ENCODE measurements at places on chromosomes 16 and 17. TPM values are rescaled to one million over a fixed set of nuclear protein-coding genes. Genes with fewer than 3 reads are reported as not detected.
A peak's percentile ranks its signal among the peaks of the same experiment; 100 is the strongest.

DNA sequence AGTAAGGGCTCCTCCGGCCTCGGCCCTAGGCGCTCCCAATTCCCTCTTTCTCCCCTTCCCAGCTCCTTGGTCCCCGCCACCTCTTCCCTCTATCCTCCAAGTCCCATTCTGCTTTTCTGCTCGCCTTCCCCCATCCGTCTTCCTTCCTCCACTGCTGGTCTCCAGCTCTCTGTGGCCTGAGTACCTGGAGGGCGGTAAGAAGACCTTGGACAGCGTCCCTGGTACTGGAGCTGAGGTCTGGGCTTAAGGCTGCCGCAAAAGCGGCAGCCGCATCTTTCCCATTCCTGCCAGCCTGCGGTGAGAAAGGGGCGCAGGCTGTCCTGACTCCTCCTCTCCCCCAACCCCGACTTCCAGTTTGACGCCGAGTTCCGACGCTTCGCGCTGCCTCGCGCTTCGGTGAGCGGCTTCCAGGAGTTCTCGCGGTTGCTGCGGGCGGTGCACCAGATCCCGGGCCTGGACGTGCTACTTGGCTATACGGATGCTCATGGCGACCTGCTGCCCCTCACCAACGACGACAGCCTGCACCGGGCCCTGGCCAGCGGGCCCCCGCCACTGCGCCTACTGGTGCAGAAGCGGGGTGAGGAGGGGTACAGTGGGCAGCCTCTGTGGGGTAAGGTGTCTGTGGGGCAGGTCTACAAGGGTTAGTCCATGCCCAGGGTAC, 471 bp downstream of the PARD6A start:
- peak; percentile 42 for DNase-seq
- H3K4me1 ChIP-seq, result peaks cover 3% of the 10 kb centered on the region
- H3K27me3 ChIP-seq, result peaks cover 14% of the 10 kb centered on the region
- H3K27ac ChIP-seq, result no peak overlapping the region
- H3K36me3 ChIP-seq, result no peaks in the 10 kb centered on the region

Gene DHRS7C
- total RNA-seq, result 0.63 TPM

- H3K4me1 ChIP-seq, result peaks cover 4% of the 10 kb centered on the region
- no peaks in the 10 kb centered on the region for H3K36me3 ChIP-seq
- no peak overlapping the region for H3K4me3 ChIP-seq
- H3K27ac ChIP-seq, result no peak overlapping the region
- peaks cover 21% of the 10 kb centered on the region for H3K27me3 ChIP-seq
- DNase-seq, result no peak
Measured at GRCh38 chr16:88948781-88949490, 28.1 kb downstream of the CBFA2T3 start.

DNA sequence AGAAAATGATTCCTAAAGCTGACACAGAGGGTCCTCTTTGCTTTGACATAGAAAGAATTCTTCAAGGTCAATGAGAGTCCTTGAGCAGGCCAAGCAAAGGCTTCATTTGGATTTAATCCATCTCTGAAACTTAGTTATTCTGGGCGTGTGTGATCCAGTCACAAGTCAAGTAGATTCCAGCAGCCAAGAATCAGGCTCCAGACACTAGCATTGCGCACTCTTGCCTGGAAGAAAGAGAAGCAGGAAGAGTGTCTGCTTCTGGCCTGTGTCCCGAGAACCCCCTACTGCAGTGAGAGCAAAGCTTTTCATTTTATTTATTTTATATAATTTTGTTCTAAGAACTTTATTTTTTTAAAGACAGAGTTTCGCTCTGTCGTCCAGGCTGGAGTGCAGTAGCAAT, 88.2 kb upstream of the CACNG5 start:
- no peak for DNase-seq
- H3K36me3 ChIP-seq, result no peaks in the 10 kb centered on the region
- no peak overlapping the region for H3K4me3 ChIP-seq
- no peaks in the 10 kb centered on the region for H3K27me3 ChIP-seq

Gene GTF3C1
- total RNA-seq, result 144 TPM

Gene SP6
- 5.8 TPM for total RNA-seq

GRCh38 chr17:67260170-67260987, 15.4 kb upstream of the HELZ start:
- peak; percentile 95 for DNase-seq
- no peaks in the 10 kb centered on the region for H3K36me3 ChIP-seq

Gene ATP2A1
- total RNA-seq, result 2.7 TPM

GRCh38 chr17:74282587-74283370, 8.7 kb downstream of the DNAI2 start:
- no peaks in the 10 kb centered on the region for H3K27me3 ChIP-seq
- DNase-seq, result no peak
- H3K4me3 ChIP-seq, result no peak overlapping the region
- no peak overlapping the region for H3K27ac ChIP-seq

Gene PABPN1L
- not detected for total RNA-seq

Gene ARHGAP44
- total RNA-seq, result 7.1 TPM

- H3K27me3 ChIP-seq, result no peaks in the 10 kb centered on the region
- no peak overlapping the region for H3K4me3 ChIP-seq
- H3K27ac ChIP-seq, result peak overlapping the region; percentile 48
- H3K4me1 ChIP-seq, result peaks cover 69% of the 10 kb centered on the region
- DNase-seq, result peak; percentile 82
- H3K36me3 ChIP-seq, result no peaks in the 10 kb centered on the region
Measured at GRCh38 chr16:53773150-53773846, 69.3 kb downstream of the FTO start.

- H3K4me3 ChIP-seq, result no peak overlapping the region
- DNase-seq, result no peak
- H3K36me3 ChIP-seq, result peaks cover 15% of the 10 kb centered on the region
- H3K27ac ChIP-seq, result no peak overlapping the region
- H3K4me1 ChIP-seq, result no peaks in the 10 kb centered on the region
- H3K27me3 ChIP-seq, result no peaks in the 10 kb centered on the region
Measured at GRCh38 chr16:85778873-85779272, 20.5 kb downstream of the EMC8 start.

DNA sequence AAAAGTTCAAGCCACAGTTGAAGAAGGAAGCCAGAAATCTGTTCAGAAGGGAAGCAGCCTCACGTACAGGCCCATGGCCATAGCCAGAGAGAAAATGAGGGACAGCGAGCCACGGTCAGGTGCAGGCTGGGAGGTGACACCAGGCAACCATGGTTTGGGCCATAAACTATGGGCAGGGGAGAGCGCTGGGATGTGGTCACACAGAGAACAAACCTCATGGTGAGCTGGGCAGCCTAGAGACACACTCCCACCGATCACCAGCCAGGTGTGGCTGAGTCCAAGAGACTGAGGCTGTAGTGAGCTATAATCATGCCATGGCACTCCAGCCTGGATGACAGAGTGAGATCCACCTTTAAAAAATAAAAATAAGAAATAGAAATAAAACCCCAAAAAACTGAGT, 76.5 kb downstream of the NETO2 start:
- no peak for DNase-seq
- H3K36me3 ChIP-seq, result no peaks in the 10 kb centered on the region
- H3K4me3 ChIP-seq, result no peak overlapping the region
- no peaks in the 10 kb centered on the region for H3K4me1 ChIP-seq
- H3K27ac ChIP-seq, result no peak overlapping the region

DNA sequence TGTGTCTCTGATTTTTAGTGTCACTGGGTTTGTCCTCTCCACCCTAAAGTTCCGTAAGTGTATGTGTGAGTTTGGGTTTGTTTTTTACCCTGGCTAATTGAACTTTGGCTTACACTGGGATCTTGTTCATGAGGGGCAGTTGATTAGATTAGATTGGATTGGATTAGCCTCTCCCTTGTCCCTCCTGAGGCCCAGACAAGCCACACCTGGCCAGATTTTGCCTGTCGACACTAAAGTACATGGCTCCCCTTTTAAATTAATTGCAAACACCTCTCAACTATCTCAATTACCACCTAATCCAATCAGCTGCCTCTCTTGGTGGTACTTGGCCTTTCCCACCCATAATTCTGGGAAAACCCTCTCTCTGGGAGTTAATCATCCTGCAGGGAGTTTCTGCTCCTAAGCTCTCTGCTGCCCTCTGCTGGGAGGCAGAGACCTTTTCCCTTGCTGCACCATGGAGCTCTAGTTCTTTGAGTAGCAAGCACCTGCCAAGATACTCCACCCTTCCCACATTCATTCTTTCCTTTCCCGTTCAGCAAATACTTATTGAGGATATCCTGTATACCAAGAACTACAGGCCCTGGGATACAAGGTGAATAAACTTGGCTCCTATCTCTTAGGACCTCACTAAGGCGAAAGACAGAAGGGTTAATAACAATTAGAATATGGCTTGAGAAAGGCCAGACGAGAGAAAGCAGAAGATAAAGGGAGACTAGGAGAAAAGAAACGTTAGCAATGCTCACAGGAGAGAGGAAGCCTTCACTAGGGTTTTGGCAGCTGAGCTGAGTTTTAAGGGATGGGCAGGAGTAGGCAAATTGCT, 60.0 kb upstream of the MPHOSPH6 start:
- H3K27me3 ChIP-seq, result peaks cover 17% of the 10 kb centered on the region
- DNase-seq, result peak; percentile 88
- no peaks in the 10 kb centered on the region for H3K4me1 ChIP-seq
- no peak overlapping the region for H3K27ac ChIP-seq
- H3K36me3 ChIP-seq, result no peaks in the 10 kb centered on the region

Gene TIMP2
- 25.8 TPM for total RNA-seq

- H3K4me1 ChIP-seq, result no peaks in the 10 kb centered on the region
- H3K36me3 ChIP-seq, result peaks cover 5% of the 10 kb centered on the region
- no peak overlapping the region for H3K4me3 ChIP-seq
- H3K27ac ChIP-seq, result no peak overlapping the region
- DNase-seq, result no peak
Measured at GRCh38 chr16:87330646-87331045, 13.5 kb upstream of the C16orf95 start.

DNA sequence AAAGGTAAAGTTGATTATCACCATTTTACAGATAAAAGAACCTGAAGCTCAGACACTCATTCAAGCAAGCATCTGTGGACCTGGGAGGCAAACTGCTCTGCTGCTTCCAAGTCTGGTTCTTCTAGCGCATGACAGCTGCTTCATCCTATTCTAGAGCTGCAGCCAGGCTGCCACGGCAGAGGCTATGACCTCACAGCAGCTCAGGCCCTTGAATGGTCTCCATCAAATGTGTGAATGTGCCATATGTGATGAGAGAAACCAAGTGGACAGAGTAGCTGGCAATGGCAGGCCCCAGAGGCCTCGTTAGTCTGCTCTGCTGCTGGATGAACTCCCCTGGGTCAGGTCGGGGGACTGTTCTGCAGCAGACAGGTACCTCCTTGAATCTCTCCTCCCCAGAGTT, 30.7 kb upstream of the FOXJ1 start:
- H3K27me3 ChIP-seq, result no peaks in the 10 kb centered on the region
- H3K36me3 ChIP-seq, result no peaks in the 10 kb centered on the region
- peaks cover 8% of the 10 kb centered on the region for H3K4me1 ChIP-seq

Gene C17orf113
- 6.2 TPM for total RNA-seq

Gene PRSS22
- not detected for total RNA-seq

- H3K27me3 ChIP-seq, result no peaks in the 10 kb centered on the region
Measured at GRCh38 chr16:75754141-75754540, 27.9 kb upstream of the CPHXL start.

GRCh38 chr17:21679256-21680146, 12.8 kb upstream of the KCNJ18 start:
- no peaks in the 10 kb centered on the region for H3K4me1 ChIP-seq
- H3K4me3 ChIP-seq, result no peak overlapping the region
- no peaks in the 10 kb centered on the region for H3K36me3 ChIP-seq
- H3K27me3 ChIP-seq, result no peaks in the 10 kb centered on the region
- no peak overlapping the region for H3K27ac ChIP-seq
- no peak for DNase-seq

DNA sequence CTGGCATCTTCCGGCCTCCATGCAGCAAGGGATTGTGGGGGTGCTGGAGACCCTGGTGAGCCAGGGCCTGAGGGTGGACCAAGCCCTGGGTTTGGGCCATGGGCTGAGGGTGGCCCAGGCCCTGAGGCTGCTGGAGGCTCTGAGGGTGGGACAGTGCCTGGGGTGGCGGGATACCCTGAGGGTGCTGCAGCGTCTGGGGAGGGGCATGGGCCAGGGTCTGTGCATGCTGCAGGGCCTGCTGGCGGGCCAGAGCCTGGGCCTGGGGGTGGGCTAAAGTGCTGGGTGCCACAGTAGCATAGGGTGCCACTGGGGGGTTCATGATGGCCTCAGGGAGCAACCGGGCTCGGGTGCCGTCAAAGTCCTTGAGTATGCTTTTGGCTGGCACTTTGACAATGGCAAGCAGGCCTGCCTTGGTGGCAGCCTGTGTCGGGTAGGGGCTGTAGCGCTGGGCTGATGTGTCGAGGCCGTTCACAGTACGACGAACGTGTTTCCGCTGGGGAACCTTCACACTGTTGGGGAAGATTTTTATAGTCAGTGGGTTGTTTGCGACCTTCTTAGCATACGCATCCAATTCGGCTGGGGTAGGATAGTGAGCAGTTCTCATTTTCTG, 15.6 kb downstream of the TRAF4 start:
- no peak for DNase-seq
- peaks cover 16% of the 10 kb centered on the region for H3K36me3 ChIP-seq
- H3K27ac ChIP-seq, result no peak overlapping the region
- no peak overlapping the region for H3K4me3 ChIP-seq
- no peaks in the 10 kb centered on the region for H3K27me3 ChIP-seq

DNA sequence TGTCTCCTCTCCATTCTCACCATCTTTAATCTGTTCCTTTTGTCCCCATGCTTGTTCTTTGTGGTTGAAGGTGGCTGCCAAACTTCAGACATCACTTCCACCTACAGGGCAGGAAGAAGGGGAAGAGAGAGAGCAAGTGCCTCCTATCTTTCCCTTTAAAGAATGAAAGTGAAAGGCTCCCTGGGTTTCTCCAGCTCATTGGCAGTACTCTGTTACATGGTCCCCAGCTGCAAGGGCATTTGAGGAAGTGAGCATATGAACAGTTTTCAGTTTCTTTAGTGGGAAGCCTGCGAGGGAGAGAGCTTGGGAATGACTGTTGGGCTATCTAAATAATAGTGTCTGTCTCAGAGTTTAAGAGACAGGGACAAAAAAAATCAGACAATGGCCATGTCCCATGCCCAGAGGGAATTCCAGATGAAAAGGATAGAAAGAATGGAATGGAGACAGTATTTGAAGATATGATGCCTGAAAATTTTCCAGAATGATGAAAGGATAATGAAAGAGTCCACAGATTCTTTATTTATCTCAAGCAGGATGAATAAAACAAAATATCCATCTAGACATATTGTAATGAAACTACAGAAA, 159.9 kb downstream of the LGALS9B start:
- H3K4me1 ChIP-seq, result no peaks in the 10 kb centered on the region
- no peak for DNase-seq
- no peak overlapping the region for H3K27ac ChIP-seq
- no peaks in the 10 kb centered on the region for H3K36me3 ChIP-seq
- H3K4me3 ChIP-seq, result no peak overlapping the region

Gene LCMT1
- total RNA-seq, result 41.6 TPM

- H3K4me3 ChIP-seq, result no peak overlapping the region
- no peaks in the 10 kb centered on the region for H3K4me1 ChIP-seq
- no peaks in the 10 kb centered on the region for H3K36me3 ChIP-seq
Measured at GRCh38 chr17:62193249-62193648, 128.2 kb upstream of the MED13 start.

GRCh38 chr16:27433636-27434035, 31.7 kb downstream of the IL21R start:
- DNase-seq, result no peak
- no peaks in the 10 kb centered on the region for H3K4me1 ChIP-seq
- no peak overlapping the region for H3K27ac ChIP-seq
- no peaks in the 10 kb centered on the region for H3K27me3 ChIP-seq

Gene ARL5C
- total RNA-seq, result not detected

Gene TP53TG3
- total RNA-seq, result not detected
